ENCODE measurements at places on chromosomes 4 and X. TPM values are rescaled to one million over a fixed set of nuclear protein-coding genes. Genes with fewer than 3 reads are reported as not detected.

The SCML1 gene
- 20.0 TPM for total RNA-seq

GRCh38 chrX:47146936-47147859 is 2.2 kb downstream of the RBM10 start:
- DNase-seq: no peak

- DNase-seq: no peak
These were observed 840 bp downstream of the GUF1 start for GRCh38 chr4:44679060-44679459.

DNA sequence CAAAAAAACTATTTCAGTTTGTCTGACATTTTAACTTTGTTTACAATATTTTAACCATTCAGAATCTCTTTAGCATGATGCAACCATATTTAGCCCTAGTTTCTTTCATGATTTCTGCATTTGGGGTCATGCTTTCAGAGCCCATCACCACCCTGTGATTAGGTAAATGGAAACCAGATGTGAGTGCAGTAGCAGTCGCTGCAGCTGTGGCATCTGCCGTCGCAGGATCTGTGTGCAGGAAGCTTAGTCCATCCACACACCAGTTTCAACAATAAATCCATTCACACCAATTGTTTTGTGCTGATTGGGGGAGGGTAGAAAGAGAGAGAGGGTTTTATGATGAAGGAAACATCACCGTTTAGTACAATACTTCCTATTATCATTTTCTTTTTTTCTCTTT is 130.5 kb downstream of the CPEB2 start:
- no peak for DNase-seq

The LRIT3 gene
- 0.59 TPM for total RNA-seq

DNA sequence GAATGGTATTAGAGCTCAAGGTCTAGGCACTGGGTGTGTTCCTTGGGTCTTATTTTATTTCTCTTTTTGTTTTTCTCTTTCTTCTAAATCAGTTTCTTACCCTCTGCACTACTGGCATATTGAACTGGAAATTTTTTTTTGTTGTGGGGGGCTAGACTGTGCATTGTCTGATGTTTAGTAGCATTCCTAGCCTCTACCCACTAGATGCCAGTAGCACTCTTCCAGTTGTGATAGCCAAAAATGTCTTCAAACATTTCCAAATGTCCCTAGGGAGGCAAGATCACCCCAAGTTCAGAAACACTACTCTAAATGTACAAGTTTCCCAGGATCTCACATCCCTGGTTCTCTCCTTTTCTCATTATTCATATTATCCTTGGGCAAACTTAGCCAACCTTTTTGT is 69.8 kb upstream of the AMOT start:
- no peak for DNase-seq

DNA sequence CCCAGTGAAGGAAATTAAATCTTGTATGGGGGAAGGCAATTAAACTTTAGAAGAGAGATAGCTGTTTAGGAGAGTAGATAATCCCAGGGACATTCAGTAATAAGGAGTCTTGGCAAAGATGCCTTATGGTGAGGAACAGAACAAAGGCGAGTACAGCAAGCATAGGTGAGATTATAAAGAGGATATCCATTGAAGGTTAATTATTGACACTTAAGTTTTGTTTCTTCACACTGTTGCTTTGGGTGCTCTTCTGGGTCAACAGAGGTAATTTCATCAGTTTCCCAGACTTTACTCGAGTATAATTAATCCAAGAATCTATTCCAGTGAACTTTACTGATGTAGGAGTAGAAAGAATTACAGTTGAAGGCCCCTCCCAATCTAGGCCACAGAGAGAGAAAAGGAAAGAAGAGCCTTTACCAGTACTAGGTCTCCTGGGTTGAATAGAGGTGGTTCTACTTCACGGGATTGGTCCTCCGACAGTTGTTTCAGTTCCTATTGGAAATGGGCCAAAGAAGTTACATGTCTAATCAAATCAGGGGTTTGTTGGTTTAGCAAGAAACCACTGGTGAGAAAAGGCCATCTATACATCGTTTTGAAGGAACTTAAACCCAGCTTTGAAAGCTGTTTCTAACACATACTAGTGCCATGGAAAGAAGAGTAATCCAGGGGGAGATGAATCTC is 27.2 kb downstream of the EPGN start:
- DNase-seq: no peak

- DNase-seq: no peak
These were observed 553.5 kb downstream of the TRAM1L1 start for GRCh38 chr4:116531870-116532269.

DNA sequence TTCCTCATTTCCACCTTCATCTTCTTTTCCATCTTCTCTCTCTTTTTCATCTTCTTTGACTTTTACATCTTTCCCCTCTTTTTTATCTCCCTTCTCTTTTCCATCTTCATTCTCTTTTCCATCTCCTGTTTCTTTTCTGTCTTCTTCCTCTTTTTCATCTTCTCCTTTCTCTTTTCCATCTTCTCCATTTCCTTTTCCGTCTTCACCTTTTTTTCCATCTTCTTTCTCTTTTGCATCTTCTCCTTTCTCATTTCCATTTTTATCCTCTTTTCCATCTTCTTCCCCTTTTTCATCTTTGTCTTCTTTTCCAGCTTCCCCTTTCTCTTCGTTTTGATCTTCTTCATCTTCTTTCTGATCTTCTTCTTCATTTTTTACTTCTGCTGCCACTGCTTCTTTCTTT is 87.0 kb downstream of the HMGN5 start:
- DNase-seq: no peak

DNA sequence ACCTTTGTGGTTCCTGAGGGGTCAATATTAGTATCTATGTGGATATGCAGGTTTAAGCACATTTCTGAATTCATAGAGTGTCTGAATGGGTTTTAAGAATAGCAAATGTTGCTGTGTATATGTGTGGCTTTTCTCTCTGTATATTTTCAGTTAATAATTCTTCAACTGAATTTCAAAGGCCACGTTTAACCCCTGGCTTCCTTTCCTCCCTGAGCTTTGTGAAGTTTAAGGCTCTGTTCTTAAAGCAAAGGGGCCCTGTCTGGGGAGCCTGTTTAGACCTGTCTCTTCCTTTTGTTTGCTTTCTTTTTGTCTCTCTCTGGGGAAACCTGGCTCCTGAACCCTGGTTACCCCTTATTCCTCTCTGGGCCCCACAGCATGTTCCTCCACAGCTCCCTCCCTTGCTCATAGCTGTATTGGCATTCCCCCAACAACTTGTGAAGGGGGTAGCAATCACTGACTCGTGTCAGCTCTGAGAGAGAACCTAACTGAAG is 139.1 kb downstream of the COL4A6 start:
- DNase-seq: no peak

DNA sequence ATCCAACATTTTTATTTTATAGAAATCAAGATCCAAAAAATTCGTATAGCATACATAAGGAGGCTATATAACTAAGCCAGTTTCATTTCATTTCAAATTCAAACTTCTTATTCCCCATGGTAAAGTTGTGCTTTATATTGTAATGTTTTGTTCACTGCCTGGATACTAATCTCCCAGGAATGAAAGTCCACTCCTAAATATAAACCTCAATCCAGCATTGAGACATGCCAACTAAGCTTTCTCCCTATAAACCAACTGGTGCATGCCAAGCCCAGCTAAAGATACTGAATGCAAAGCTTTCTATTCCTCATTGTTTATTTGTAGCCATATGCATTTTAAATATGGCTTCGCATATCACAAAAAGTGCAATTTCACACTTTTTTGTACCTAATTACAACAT is 63.8 kb upstream of the INPP4B start:
- no peak for DNase-seq

DNA sequence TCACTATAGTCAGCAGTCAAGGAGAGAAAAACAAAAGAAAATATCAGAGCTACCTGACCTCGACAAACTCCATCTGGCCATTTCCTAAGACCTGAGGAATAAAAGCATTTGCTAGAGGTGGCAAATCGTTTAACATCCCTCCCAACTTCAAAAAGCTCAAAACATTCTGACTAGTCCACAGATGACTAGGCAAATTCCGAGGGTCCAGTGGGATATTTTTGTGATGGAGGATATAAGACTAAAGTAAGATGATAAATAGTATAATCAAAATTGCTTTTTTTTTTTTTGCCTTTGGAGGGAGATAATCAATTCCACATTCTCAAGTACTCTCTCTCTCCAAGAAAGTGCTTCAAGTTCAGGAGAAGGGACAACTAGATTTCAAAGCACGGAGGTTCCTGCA is 119.1 kb upstream of the ETNPPL start:
- DNase-seq: no peak

GRCh38 chrX:57445076-57445475 is 146.7 kb upstream of the ZXDB start:
- DNase-seq: no peak

The GAGE1 gene
- not detected for total RNA-seq

The SOWAHB gene
- total RNA-seq: not detected

The HOPX gene
- 9.8 TPM for total RNA-seq

DNA sequence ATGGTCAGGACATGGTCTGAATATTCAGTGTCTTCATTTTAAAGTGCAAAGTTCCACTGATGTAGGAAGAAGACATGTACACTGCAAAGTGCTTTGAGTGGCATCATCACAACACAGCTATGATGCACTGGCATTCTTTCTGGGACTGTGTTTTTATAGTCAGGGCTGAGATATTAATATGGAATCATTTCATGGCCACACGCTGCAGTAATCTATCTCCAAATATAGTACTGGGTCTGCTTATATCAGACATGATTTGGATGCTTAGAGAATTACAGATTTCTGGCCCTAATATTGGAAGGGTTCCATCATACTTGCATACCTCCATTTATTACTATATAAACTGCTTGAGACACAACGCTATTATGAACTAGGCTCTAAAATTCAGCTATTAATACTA is 1170.9 kb downstream of the NLGN4X start:
- DNase-seq: no peak

DNA sequence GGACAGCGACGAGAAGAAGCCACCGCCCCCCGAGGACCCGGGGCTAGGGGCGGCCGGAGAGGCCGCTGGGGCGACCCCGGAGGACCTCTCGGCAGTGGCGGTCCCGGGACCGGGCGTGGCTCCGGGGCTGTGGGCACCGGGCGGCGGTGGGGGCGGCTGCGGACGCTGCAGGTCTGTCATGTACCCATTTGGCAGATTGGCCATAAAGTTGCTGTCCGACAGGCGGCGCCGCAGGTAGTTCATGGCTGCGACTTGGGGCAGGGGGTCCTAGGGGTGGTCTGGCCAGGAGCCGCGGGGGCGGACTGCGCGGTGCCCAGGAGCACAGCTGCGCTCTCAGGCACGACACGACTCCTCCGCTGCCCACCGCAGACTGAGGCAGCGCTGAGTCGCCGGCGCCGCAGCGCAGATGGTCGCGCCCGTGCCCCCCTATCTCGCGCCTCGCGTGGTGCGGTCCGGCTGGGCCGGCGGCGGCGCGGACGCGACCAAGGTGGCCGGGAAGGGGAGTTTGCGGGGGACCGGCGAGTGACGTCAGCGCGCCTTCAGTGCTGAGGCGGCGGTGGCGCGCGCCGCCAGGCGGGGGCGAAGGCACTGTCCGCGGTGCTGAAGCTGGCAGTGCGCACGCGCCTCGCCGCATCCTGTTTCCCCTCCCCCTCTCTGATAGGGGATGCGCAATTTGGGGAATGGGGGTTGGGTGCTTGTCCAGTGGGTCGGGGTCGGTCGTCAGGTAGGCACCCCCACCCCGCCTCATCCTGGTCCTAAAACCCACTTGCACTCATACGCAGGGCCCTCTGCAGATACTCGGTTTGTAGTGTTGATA is at the start of gene SYN1:
TSS of gene SYN1 (minus strand) at position 372 of the 817 bp plus-strand sequence. CDS start at position 243, 129 bp downstream.
- peak; percentile 74 for DNase-seq

DNA sequence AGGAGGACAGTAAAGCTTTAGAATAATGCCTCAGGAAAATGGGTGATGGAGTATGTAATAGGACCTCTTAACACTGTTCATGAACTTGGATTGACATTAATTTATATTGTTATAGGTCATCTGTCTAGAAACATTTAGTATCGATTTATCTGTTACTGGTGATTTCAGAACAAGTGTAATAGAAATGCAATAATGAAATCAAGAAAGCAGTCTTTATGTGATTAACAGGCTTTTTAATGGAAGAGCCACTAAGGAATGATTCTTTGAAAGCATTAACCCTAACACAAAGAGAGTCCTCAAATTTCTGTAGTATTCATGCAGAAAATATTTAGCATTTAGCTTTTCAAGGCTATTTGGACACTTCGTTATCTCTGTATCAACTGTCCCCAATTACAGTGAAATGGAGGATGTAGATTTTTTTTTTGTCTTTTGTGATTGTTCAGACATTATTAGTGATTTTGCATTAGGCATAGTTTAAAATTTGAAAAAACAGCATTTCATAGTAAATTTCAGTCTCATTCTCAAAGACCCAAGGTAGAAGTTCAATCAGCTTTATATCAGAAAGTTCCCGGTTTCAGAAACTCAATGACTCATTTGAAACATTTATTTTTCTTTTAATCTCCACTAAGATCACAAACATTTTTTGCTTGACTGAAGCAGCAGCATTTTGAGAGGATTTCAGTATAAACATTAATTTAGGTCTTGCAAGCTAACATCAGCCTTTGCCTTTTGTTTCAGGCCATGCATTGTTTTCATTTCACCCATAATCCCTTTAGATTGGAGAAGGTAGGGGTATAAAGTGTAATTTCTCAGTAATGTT is 56.3 kb downstream of the AGTR2 start:
- DNase-seq: no peak

DNA sequence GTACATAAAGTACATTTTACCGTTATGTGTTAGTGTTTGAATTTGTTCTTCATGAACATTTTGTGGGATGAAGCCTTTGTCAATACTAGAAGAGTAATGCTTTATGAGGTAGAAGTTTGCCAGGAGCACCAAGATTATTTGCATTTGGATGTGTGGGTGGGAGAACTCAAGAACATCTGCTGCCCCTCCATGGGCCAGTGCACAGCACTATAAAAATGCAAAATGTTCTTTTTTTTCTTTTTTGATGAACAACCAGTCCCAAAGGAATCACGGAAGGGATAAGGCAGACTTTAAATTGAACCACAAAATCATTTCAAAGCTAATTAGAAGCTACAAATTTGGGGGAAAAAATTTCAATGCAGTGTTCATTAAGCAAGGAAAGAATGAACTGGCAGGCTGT is 300.3 kb upstream of the NWD2 start:
- DNase-seq: no peak

- no peak for DNase-seq
These were observed 51.4 kb downstream of the RAB40AL start for GRCh38 chrX:102988517-102988916.

DNA sequence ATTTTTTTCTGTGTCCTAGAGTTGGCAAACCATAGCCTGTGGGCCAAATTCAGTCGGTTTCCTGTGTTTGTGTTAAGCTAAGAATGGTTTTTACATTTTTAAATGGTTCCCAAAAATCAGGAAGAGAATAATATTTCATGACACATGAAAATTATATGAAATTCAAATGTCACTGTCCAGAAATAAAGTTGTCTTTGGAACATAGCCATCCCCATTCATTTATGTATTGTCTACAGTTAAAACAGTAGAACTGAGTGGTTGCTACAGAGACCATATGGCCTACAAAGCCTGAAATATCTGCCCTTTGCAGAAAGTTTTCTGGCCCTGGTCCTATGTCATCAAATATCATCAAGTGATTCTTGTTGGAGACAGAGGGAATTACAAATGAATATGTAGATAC is 15.5 kb downstream of the FRMPD4 start:
- no peak for DNase-seq

GRCh38 chr4:183348706-183349659 is 26.8 kb upstream of the CLDN24 start:
- DNase-seq: no peak

- no peak for DNase-seq
These were observed 840.7 kb downstream of the DMD start for GRCh38 chrX:32370456-32371205.

The ZNF630 gene
- 8.0 TPM for total RNA-seq

The MAPK10 gene
- 46.2 TPM for total RNA-seq

GRCh38 chr4:152944666-152945320 is 8.7 kb downstream of the FHDC1 start:
- DNase-seq: no peak

- DNase-seq: no peak
These were observed 10.3 kb downstream of the ARHGAP6 start for GRCh38 chrX:11655282-11656015.
